ENCODE measurements at places on chromosomes 3 and 15.

DNA sequence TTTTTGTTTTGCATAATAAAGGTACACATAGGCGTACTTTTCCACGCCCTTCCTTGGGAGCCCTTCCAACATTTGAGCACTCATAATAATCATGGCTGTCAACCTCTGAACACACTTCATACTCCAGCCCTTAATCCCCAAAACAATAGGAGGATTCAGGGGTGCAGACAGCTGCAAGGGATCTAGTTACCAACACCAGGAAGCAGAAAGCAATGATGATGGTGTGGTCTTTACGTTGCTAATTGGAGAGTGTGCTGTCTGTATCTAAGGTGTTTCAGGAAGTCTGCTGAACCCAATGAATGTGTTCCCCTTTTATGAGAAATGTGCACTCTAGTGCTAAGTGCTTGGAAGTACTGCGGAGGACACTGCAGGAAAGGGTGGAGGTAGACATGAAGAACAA, 60.3 kb upstream of the PDZRN3 start:
- no peak for DNase-seq

DNA sequence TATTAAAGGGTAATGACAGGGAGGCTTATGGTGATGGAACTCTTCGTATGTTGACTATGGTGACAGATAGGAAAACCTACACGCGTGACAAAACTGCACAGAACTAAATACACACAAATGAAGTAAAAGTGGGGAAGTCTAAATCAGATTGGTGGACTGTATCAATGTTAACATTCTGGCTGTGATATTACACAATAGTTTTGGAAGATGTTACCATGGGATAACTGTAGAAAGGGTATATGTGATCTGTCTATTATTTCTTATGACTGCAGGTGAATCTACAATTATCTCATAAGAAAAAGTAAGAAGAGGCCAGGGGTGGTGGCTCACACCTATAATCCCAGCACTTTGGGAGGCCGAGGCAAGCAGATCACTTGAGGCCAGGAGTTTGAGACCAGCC, 9.1 kb downstream of the HIGD2B start:
- no peak for DNase-seq

DNA sequence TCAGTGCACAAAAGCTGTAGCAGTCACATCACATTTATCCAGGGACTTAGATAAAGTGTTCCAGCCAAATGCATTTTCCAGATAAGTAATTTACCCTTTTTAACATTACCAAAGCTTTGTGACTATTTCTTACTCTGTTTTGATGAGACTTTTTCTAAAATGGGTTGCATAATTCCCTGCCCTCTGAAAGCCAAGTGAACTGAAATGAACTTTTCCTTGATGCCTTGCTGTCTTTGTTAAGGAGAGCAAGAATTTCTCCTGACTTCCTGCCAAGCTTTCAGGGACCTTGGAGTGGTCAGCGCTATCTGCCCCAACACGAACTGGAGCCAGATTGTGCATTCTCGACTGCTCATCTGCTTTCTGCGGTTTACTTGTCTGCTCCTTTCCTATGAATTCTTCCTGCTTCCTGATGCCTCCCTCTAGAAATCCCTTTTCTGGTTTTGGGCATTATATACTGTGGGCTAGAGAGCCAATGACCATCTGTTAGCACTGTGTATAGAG, 34.8 kb downstream of the EIF4E3 start:
- DNase-seq: no peak

DNA sequence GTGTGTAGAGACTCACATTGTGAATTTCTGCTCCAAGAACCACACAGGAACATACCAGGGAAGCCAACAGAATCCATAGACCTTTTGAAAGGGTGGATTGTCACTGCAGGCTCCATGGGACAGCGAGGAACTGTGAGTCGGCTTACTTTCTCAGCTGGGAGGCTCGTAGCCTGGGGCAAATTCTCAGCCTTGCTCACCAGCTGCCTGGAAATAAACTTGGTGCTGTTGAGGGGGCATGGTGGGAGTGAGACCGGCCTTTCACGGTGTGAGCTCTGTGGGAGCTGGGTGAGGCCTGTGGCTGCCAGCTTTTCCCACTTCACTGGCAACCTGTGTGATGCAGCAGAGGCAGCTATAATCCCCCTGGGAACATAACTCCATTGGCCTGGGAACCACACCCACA, 146.6 kb upstream of the P2RY1 start:
- no peak for DNase-seq

DNA sequence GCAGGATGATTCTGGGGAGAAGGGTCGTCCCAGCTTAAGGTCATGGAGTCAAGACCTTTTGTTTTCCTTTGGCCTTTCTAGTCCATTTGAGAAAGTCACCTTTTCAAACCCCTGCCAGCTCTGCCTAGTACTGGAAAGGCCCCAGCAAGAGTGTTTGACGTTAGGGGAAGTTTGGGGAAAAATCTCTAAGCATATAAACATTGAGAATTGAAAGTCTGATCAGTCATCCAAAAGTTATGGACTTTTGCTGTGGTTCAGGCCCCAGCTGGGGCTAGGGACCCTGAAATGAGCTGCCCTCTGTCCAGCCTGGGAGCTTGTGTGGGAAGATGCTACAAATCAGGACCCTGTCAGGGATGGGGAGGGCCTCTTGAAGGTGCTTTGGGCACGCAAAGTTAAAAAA, 21.6 kb downstream of the SLC6A6 start:
- no peak for DNase-seq

- no peak for DNase-seq
Measured at GRCh38 chr3:16386561-16386960, 121.5 kb downstream of the OXNAD1 start.

DNA sequence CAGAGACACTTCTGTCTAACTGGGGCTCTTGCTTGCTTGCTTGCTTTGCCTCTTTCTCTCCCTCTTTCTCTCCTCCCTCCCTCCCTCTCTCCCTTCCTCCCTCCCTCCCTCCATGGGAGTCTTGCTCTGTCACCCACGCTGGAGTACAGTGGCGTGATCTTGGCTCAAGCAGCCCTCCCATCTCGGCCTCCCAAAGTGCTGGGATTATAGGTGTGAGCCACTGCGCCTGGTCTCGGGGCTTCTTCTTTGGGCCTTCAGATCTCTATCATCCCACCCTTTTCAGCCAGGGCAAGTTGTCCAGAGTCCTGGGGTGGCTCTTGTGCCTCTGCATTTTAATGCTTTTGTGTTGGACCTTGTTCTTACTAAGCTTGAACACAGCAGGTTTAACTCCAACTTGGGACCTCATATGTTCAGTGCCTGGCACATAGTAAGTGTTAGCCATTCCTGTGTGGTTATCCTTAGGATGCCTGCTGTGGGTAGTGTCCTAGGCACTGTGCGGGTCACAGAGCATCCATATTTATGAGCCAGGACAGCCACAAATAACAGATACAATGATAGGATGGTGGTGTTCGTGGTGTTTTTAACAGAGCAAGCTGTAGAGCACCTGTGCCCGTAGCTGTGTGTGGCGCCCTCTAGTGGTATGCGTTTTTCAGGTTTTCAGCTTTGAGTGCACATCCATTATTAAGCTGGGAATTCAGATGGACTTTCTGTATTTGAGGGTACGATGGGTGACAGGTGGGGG, 75.1 kb downstream of the CCK start:
- peak; percentile 18 for DNase-seq

- DNase-seq: no peak
Measured at GRCh38 chr15:46129145-46129544, 494.3 kb downstream of the SQOR start.

DNA sequence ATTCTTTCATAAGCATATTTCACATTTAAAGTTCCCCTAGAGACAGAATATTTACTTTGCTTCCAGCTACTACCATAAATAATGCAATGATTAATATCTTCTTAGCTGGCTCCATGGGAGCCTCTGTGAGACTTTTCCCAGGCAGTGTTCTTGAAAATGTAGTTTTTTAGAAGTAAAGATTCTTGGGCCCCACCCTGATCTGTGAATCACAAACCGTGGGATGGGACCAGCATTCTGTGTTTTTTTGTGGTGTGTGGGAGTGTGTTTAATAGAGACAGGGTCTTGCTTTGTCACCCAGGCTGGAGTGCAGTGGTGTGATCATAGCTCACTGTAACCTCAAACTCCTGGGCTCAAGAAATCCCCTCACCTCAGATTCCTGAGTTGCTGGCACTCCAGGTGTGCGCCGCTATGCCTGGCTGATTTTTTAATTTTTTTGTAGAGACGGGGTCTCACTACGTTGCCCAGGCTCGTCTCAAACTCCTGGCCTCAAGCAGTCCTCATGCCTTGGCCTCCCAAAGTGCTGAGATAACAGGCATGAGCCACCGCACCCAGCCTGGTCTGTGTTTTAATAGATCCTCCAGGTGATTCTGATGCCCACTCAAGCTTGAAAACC, 83.0 kb downstream of the KLHL25 start:
- DNase-seq: no peak

DNA sequence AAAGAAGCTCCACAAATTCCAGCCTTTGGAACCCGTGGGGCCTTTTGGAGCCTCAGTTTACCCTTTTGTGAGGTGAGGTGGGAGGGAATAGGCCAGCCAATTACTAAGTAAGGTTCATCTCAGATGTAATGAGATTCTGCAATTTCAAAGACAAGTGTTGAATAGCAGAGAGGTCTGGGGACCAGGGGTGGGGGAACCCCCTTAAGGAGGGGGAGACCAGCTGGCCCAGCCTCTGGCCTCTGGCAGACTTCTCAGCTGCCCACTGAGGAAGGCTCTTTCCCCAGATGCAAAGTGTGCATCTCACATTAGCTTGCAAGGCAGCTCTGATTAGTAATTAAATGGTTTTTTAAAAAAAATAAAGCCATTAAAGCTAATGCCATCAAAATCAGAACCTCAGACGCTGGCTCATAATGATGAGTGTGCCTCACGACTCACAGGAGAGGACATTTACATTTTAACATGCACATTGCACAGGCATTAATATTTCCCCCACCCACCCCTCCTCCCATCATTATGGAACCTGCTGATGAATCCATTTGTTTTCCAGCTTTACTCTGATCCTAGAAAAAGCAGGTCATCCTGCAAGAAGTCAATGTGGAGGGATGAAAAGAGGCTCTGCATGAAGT, 176.7 kb upstream of the TLE3 start:
- DNase-seq: no peak

GRCh38 chr15:69673291-69673881, 220.8 kb downstream of the RPLP1 start:
- DNase-seq: no peak

- no peak for DNase-seq
Measured at GRCh38 chr3:12454816-12455121, 29.5 kb upstream of the TSEN2 start.

GRCh38 chr3:79461129-79461792, 306.5 kb downstream of the ROBO1 start:
- no peak for DNase-seq

- no peak for DNase-seq
Measured at GRCh38 chr3:33103480-33103879, 6.5 kb upstream of the GLB1 start.

- DNase-seq: no peak
Measured at GRCh38 chr3:27679691-27680090, 42.4 kb downstream of the EOMES start.

- DNase-seq: no peak
Measured at GRCh38 chr3:31562525-31562924, 29.8 kb downstream of the STT3B start.

- no peak for DNase-seq
Measured at GRCh38 chr3:69458803-69459365, 73.0 kb upstream of the FRMD4B start.

GRCh38 chr15:94252906-94253491, 21.6 kb downstream of the MCTP2 start:
- no peak for DNase-seq

DNA sequence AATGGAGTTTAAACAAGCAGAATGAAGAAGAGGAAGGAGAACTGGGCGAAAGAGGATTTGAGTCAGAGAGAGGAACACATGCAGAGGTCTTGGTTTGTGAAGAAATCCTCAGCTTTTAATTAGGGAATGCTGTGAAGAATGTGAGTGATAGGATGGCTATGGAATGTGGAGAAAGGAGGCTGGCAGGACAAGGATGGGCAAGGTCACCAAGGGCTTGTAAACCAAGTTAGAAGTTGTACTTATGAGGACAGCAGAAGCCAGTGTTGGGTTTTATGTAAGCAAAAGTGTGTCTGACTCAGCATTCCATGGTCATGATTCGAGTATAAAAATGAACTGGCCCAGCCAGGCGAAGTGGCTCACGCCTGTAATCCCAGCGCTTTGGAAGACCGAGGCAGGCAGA, 60.0 kb upstream of the IL12A start:
- no peak for DNase-seq

GRCh38 chr15:72858205-72858604, 74.6 kb upstream of the ADPGK start:
- DNase-seq: no peak

GRCh38 chr3:156093964-156094363, 26.4 kb upstream of the KCNAB1 start:
- no peak for DNase-seq

DNA sequence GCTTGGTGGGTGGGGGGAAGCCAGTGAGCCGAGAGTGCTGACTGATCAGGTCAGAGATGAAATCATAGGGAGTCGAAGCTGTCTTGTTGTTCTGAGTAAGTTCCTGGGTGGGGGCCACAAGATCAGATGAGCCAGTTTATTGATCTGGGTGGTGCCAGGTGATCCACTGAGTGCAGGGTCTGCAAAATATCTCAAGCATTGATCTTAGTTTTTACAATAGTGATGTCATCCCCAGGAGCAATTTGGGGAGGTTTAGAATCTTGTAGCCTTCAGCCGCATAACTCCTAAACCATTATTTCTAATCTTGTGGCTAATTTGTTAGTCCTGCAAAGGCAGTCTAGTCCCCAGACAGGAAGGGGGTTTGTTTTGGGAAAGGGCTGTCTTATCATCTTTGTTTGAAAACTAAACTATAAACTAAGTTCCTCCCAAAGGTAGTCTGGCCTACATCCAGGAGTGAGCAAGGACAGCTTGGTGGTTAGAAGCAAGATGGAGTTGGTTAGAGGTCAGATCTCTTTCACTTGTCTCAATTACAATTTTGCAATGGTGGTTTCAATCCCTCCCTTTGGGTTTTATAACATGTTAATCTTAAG, 18.7 kb upstream of the MTMR14 start:
- no peak for DNase-seq

DNA sequence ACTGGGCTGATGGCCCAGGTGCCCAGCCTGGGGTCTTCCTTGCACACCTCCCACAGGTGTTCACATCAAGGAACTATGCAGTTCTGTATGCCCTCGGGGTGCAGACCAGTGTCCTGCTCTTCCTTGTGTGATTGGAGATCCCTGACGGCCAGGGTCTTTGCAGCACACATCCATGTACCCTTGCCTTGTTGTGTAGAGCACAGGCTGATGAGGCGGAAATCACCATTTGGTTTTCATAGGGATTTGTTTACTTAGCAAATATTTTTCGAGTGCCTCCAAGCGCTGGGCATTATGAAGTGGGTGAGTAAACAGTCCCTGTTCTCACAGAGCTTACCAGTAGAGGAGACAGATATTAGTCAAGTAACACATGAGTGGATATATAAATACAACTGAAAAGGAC, 209.3 kb upstream of the UMPS start:
- DNase-seq: no peak

- DNase-seq: no peak
Measured at GRCh38 chr15:56613811-56614210, 119.5 kb downstream of the ZNF280D start.

DNA sequence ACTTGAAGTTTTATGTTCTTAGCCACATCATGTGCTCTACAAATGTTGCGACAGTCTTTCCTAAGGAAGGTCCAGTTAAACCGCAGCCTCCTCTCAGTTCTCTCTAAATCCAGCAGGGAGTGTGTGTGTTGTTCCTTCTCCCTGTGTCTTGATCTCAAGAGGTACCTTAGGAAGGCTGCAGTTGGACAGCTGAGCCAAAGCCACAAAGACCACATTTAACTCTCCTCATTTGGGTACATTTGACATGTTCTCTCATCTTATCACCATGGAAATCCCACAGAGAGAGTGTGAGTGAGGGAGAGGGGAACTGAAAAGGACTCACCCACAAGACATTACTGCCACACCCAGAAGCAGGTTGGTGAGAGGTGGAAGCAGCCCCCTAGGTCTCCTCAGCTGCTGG, 79.5 kb downstream of the CD200R1L start:
- no peak for DNase-seq

Data from thoracic aorta (tissue), 2 donors.